Erythroblast (primary cell): ENCODE measurements at places on chromosomes 6 and 20.
A peak's percentile ranks its signal among the peaks of the same experiment; 100 is the strongest.

DNA sequence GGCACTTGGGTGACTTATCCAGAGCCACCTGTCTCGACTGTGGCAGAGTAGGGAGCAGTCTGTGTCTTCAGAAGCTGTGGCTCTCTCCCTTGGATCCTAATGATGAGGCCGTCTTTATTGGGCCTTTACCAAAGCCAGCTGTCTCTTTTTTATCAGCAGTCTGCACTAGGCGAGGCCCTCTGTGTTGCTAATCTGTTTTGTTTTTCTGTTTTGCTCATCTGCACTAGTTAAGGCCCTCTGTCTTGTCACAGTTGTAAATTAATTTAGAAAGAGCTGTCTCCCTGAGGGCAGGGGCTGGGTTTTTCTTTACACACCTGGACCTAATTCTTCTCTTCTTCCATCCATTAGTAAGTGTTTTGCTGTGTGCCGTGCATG lies 45.0 kb downstream of the CDS2 start:
- DNase-seq: peak; percentile 90

GRCh38 chr20:63525971-63526370 lies 5.4 kb downstream of the PPDPF start:
- DNase-seq: no peak

- peak; percentile 7 for DNase-seq
Measured at GRCh38 chr6:166930354-166930891, 25.9 kb downstream of the RNASET2 start.

DNA sequence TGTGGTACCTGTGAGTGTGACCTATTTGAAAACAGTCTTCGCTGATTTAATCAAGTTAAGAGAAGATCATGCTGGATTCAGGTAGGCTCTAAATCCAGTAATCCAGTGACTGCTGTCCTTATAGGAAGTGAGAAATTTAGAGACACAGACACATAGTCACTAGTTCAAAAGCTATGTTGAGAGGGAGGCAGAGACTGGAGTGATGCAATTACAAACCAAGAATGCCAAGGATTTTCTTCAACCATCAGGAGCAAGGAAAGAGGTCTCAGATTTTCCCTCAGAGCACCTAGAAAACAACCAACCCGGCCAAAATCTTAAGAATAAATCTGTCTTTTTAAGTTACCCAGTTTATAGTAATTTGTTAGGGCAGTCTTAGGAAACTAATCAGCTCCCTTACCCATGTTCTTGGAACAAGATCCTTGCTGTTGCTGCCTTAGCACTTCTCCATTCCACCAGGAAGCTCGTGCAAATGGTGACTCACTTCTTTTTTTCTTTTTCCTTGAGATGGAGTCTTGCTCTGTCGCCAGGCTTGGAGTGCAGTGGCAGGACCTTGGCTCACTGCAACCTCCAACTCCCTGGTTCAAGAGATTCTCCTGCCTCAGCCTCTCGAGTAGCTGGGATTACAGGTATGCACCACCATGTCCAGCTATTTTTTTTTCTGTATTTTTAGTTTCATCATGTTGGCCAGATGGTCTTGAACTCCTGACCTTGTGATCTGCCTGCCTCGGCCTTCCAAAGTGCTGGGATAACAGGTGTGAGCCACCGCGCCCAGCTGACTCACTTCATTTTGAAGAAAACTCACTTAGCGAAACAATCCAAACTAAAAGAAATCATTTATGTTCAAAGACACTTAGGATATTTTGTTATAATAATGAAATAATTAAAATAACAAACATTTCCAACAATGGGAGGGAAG lies 34.4 kb upstream of the ZNF184 start:
- DNase-seq: no peak

GRCh38 chr6:42467651-42468050 lies 15.9 kb upstream of the TRERF1 start:
- DNase-seq: no peak

GRCh38 chr6:124008000-124008987 lies 204.6 kb downstream of the NKAIN2 start:
- peak; percentile 1 for DNase-seq

GRCh38 chr6:148955441-148955840 lies 208.6 kb downstream of the UST start:
- no peak for DNase-seq

DNA sequence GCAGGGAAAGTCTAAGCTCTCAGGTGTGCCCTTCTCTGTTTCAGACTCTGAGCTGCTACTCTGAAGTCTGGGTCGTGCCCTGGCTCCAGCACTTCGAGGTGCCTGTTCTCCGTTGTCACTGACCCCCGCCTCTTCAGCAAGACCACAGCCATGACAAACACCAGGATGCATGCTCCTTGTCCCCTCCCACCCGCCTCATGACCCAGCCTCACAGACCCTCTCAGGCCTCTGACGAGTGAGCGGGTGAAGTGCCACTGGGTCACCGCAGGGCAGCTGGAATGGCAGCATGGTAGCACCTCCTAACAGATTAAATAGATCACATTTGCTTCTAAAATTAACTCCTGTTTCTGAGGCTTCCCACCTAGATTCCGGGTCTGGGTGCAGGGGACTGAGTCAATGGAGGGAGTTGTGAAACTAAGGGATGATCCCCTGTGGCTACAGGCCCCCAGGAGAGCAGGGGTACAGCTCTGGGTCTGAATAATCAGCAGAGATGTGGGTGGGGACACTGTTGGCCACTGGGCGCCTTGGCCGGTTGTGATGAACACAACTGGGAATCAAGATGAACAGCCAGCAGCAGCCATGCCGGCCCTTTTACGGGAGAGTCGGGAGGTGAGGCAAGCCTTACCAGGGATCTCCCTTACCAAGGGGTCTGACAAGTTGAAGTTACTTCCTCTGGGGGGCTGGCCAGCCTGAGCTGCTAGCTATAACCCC lies 10.7 kb downstream of the CST7 start:
- no peak for DNase-seq

- no peak for DNase-seq
Measured at GRCh38 chr6:67933278-67933677, 701.8 kb upstream of the ADGRB3 start.
